ENCODE measurements at places on chromosomes 3 and 15.
A peak's percentile ranks its signal among the peaks of the same experiment; 100 is the strongest.

- no peak for DNase-seq
- no peaks in the 10 kb centered on the region for H3K36me3 ChIP-seq
- H3K27ac ChIP-seq = no peak overlapping the region
- H3K27me3 ChIP-seq = no peaks in the 10 kb centered on the region
Observed at GRCh38 chr3:143849854-143850549, 1.7 kb upstream of the SLC9A9 start.

- H3K27me3 ChIP-seq = no peaks in the 10 kb centered on the region
- H3K4me3 ChIP-seq = no peak overlapping the region
- no peaks in the 10 kb centered on the region for H3K4me1 ChIP-seq
- no peaks in the 10 kb centered on the region for H3K36me3 ChIP-seq
Observed at GRCh38 chr3:37492468-37492867, 318.1 kb upstream of the LRRFIP2 start.

DNA sequence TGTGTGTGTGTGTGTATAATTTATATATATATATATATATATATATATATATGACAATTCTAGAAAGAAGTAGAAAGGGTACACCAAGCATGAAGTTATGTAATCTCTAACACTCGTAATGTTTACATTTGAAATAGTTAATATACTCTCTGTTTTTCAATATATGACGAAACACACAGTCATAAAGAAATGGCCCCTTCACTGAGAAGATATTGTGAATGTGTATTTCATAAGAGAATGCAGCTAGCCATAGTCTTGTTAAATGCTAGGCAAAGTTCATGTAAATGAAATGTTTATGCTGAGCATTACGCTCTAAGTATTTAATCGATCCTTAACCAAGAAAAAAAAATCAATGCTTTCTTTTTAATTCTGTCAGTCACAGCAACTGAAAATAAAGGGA, 154.7 kb upstream of the TSPAN3 start:
- no peak for DNase-seq
- no peaks in the 10 kb centered on the region for H3K36me3 ChIP-seq
- H3K27me3 ChIP-seq = no peaks in the 10 kb centered on the region
- peaks cover 11% of the 10 kb centered on the region for H3K4me1 ChIP-seq
- H3K27ac ChIP-seq = no peak overlapping the region

GRCh38 chr3:32372213-32372490, 19.5 kb upstream of the CMTM7 start:
- H3K27ac ChIP-seq = no peak overlapping the region
- H3K4me1 ChIP-seq = peaks cover 23% of the 10 kb centered on the region
- no peaks in the 10 kb centered on the region for H3K27me3 ChIP-seq
- no peaks in the 10 kb centered on the region for H3K36me3 ChIP-seq
- DNase-seq = no peak

- H3K27me3 ChIP-seq = no peaks in the 10 kb centered on the region
- no peak overlapping the region for H3K27ac ChIP-seq
- no peak overlapping the region for H3K4me3 ChIP-seq
Observed at GRCh38 chr15:85125056-85125661, 143.5 kb downstream of the PDE8A start.

- peak within 1 kb of the TSS; percentile 47 for H3K27ac ChIP-seq
- DNase-seq = no peak
- peak within 1 kb of the TSS; percentile 37 for H3K4me3 ChIP-seq
- peaks cover 4% of the 10 kb centered on the region for H3K27me3 ChIP-seq
- H3K4me1 ChIP-seq = peaks cover 10% of the 10 kb centered on the region
- no peaks in the 10 kb centered on the region for H3K36me3 ChIP-seq
Observed at GRCh38 chr15:99104788-99105513, at the start of gene SYNM. Gene SYNM, plus strand, starts transcription at chr15:99105080. Its CDS starts 120 bp downstream, at chr15:99105200.

- H3K36me3 ChIP-seq = no peaks in the 10 kb centered on the region
- no peak overlapping the region for H3K4me3 ChIP-seq
- H3K27ac ChIP-seq = no peak overlapping the region
- no peaks in the 10 kb centered on the region for H3K4me1 ChIP-seq
- H3K27me3 ChIP-seq = peaks cover 9% of the 10 kb centered on the region
Observed at GRCh38 chr3:45325676-45326075, 62.7 kb upstream of the LARS2 start.

- no peaks in the 10 kb centered on the region for H3K27me3 ChIP-seq
- H3K4me3 ChIP-seq = no peak overlapping the region
- H3K36me3 ChIP-seq = no peaks in the 10 kb centered on the region
Observed at GRCh38 chr3:125239266-125239665, 26.7 kb upstream of the SLC12A8 start.

GRCh38 chr3:56826831-56827722, 25.3 kb upstream of the ARHGEF3 start:
- H3K4me1 ChIP-seq = peaks cover 17% of the 10 kb centered on the region
- H3K36me3 ChIP-seq = no peaks in the 10 kb centered on the region
- no peak overlapping the region for H3K27ac ChIP-seq
- no peak overlapping the region for H3K4me3 ChIP-seq
- no peak for DNase-seq

GRCh38 chr3:170037463-170038433, at the start of gene GPR160:
Gene GPR160, plus strand, starts transcription at chr3:170037995. Its CDS starts 45,978 bp downstream, at chr3:170083973.
- peak; percentile 78 for DNase-seq
- peak within 1 kb of the TSS; percentile 39 for H3K27ac ChIP-seq
- peak within 1 kb of the TSS; percentile 71 for H3K4me3 ChIP-seq

DNA sequence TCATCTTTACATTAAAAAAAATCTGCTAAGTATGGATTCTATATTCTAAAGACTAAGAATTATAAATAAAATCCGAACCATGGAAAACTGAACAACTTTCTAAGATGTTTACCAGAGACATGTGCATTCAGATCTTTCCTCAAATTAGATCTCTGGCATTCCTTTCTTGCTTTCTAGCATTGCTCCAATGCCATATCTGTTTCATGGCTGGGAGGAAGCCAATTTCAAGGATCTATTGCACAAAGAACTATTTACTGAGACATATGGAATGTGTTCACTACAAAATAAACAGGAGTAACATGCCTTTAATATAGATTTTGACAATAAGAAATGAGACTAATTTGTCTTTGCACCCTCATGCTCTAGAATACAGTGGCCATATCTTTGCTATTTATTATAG, 45.1 kb upstream of the NANOGP8 start:
- no peaks in the 10 kb centered on the region for H3K4me1 ChIP-seq
- no peaks in the 10 kb centered on the region for H3K36me3 ChIP-seq
- no peaks in the 10 kb centered on the region for H3K27me3 ChIP-seq

- peaks cover 6% of the 10 kb centered on the region for H3K4me1 ChIP-seq
- H3K4me3 ChIP-seq = no peak overlapping the region
- DNase-seq = no peak
- no peak overlapping the region for H3K27ac ChIP-seq
- no peaks in the 10 kb centered on the region for H3K27me3 ChIP-seq
Observed at GRCh38 chr15:76176487-76177085, 116.8 kb downstream of the TMEM266 start.

DNA sequence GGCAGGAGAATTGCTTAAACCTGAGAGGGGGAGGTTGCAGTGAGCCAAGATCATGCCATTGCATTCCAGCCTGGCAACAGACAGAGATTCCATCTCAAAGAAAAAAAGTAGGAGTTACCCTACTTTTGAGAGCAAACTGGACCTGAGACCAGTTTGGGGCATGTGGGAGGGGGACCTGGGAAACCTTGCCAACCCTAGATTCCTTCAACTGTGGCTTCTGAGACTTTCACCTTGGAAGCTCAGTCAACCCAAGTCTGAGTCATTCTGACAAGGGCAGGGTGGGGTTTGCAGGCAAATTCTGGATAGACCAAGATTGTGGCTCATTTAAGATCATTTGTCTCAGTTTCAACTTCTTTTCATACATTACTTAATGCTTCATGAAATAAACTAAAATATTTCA, 23.8 kb upstream of the SIAH2 start:
- no peak overlapping the region for H3K27ac ChIP-seq
- no peak for DNase-seq
- H3K36me3 ChIP-seq = no peaks in the 10 kb centered on the region
- H3K4me3 ChIP-seq = no peak overlapping the region
- no peaks in the 10 kb centered on the region for H3K27me3 ChIP-seq

- peaks cover 8% of the 10 kb centered on the region for H3K27me3 ChIP-seq
- H3K27ac ChIP-seq = no peak overlapping the region
- no peak for DNase-seq
- H3K36me3 ChIP-seq = no peaks in the 10 kb centered on the region
- H3K4me1 ChIP-seq = no peaks in the 10 kb centered on the region
Observed at GRCh38 chr3:10804183-10804648, 11.8 kb upstream of the SLC6A11 start.

DNA sequence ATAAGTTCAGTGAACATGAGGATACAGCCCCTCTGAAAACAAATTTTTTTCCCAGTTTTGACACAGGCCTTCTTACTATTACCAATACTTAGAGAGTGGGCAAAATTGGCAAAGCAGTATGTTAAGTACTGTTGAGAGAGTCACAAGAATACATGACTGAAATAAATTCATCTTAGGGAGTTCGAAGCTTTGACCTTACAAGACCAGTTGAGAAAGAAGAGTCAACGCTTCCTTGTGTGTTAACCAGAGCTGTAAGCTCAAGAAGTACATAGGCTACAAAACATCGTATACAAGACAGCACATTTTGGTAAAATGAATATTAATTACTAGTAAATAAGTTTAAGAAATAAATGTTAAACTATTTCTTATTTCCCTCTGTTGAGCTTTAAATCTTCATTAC, 164.4 kb upstream of the RORA start:
- no peak overlapping the region for H3K27ac ChIP-seq
- no peaks in the 10 kb centered on the region for H3K27me3 ChIP-seq
- no peaks in the 10 kb centered on the region for H3K36me3 ChIP-seq

GRCh38 chr3:113166719-113167492, 44.5 kb upstream of the BOC start:
- no peaks in the 10 kb centered on the region for H3K36me3 ChIP-seq
- no peak overlapping the region for H3K4me3 ChIP-seq
- H3K27me3 ChIP-seq = no peaks in the 10 kb centered on the region
- no peak overlapping the region for H3K27ac ChIP-seq
- DNase-seq = no peak

DNA sequence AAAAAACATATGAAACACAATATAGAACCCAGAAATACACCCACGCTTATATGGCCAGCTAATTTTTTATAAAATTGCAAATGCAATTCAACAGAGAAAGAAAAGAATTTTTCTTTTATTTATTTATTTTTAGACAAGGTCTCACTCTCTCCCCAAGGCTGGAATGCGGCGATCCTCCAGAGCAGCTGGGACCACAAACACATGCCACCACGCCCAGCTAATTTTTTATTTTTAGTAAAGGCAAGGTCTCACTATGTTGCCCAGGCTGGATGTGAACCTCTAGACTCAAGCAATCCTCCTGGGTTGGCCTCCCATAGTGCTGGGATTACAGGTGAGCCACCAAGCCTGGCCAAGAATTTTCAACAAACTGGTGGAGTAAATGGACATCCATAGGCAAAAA, 117.9 kb downstream of the SCAPER start:
- no peaks in the 10 kb centered on the region for H3K4me1 ChIP-seq
- H3K4me3 ChIP-seq = no peak overlapping the region
- peaks cover under 1% of the 10 kb centered on the region for H3K36me3 ChIP-seq

DNA sequence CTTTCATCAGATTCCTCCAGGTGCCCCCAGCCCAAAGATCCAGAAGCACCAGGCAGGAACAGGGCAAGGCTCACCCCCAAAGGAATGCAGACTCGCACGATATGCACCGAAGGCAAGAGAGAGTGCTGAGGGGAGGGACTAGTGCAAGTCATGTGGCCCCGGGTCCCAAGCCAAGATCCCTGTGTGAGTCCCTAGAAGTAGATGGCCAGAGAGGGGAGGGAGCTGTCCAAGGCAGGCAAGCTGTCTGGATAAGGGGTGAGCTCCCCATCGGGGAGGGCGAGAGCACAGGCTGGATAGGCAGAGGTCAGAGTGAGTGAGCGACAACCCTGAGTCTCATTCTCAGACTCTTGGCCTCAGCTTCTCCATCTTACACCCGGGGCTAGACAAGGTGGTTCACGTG, 171.5 kb upstream of the LINGO1 start:
- H3K4me3 ChIP-seq = no peak overlapping the region
- peak overlapping the region; percentile 16 for H3K27ac ChIP-seq
- no peak for DNase-seq
- no peaks in the 10 kb centered on the region for H3K27me3 ChIP-seq
- no peaks in the 10 kb centered on the region for H3K36me3 ChIP-seq

- H3K4me3 ChIP-seq = no peak overlapping the region
- no peak for DNase-seq
- no peak overlapping the region for H3K27ac ChIP-seq
- H3K36me3 ChIP-seq = no peaks in the 10 kb centered on the region
Observed at GRCh38 chr3:77380136-77380535, 340.2 kb downstream of the ROBO2 start.

DNA sequence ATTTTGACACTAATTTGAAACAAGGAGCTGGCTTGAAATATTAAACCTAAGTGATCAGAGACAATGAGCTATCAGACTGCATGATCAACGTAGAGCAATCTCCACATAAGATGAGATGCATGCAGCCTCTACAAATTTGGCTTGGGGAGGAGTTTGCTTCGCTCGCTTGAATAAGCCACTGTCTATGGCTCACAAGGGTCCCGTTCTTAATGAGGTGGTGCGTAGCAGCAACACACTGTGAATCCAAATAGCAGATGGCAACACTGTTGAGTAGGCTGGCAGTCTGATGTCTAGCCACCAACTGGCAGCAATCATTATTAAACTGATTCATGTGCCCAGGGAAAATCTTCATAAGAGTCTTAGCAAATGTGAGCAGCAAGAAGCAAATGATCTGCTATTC, 125.4 kb upstream of the CCDC54 start:
- H3K4me1 ChIP-seq = no peaks in the 10 kb centered on the region
- DNase-seq = no peak
- no peak overlapping the region for H3K27ac ChIP-seq
- no peaks in the 10 kb centered on the region for H3K27me3 ChIP-seq
- H3K36me3 ChIP-seq = no peaks in the 10 kb centered on the region
- no peak overlapping the region for H3K4me3 ChIP-seq

- H3K27me3 ChIP-seq = no peaks in the 10 kb centered on the region
- H3K27ac ChIP-seq = peak overlapping the region; percentile 63
- peak overlapping the region; percentile 60 for H3K4me3 ChIP-seq
- no peak for DNase-seq
- no peaks in the 10 kb centered on the region for H3K36me3 ChIP-seq
- peaks cover 19% of the 10 kb centered on the region for H3K4me1 ChIP-seq
Observed at GRCh38 chr3:182979103-182979673, 1.1 kb downstream of the DCUN1D1 start.

- H3K27me3 ChIP-seq = no peaks in the 10 kb centered on the region
- no peak overlapping the region for H3K27ac ChIP-seq
- H3K4me1 ChIP-seq = no peaks in the 10 kb centered on the region
- no peak overlapping the region for H3K4me3 ChIP-seq
- DNase-seq = no peak
Observed at GRCh38 chr3:77189684-77190083, 149.8 kb downstream of the ROBO2 start.
